ENCODE measurements at places on chromosomes 4 and X.

DNA sequence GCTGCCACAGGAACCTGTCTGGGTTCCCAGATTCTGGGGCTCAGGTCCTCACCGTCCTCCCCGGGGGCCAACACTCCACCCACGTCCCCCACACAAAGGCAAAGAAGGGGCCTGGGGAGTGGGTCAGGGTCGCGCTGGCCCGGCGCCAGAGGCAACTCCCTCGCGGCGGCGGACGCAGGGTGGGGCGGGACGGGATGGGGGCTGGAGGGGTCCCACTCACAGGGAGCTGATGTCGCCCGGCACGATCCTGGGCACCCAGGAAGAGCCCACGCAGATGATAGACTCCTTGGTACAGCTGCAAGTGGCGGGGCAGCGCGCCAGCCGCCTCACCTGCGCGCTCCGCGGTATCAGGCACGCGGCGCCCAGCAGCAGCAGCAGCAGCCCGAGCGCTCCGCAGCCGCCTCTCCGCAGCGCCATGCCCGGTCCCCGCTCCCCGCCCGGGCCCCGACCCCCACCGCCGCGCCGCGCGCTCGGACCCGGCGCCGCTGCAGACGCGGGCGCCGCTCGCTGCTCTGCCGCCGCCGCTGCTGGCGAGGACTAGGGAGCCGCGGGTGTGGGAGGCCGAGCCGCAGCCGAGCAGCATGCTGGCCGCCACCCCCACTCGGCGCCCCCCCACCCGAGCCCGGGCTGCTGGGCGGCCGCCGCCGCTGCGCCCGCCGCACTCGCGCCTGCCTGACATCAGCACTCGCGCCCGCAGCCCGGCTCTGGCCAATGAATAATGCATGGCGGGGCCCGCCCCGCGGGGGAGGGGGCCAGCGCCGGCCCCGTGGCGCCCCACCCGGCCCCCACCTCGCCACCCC is at the start of gene LGI2:
LGI2 (minus strand) TSS at position 670 of the 800 bp plus-strand sequence; CDS start at position 417, 253 bp downstream.
- no peak for DNase-seq

GRCh38 chr4:25635501-25635900 is 20.1 kb upstream of the SLC34A2 start:
- no peak for DNase-seq

DNA sequence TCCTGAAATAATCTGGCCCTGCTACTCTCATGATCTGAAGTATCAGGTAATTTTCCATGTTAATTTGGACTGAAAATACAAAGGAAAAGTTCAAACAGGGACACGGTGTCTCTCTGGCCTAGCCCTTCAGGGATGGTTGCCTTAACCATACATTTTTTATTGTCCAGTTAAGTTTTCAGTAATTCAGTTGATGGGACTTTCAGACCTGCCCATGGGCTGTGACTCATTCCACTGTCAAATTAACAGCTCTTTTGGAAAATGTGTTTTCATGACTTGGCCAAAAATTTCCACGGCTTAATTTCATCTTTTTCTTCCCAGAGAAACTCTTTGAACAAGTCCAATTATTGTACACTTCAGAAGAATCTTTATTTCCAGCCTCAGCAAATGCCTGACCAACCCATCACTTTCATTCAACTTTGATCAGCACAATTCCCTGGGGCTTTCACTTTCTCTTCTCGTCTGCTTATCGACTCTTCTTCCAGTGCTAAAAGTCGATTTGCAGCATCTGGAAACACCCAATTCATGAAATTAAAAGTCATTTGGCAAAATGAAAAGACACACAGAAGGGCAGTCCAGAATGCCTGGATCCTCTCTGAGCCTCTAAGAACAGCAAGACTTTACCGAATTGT is 293.9 kb downstream of the RAB28 start:
- DNase-seq, result no peak

DNA sequence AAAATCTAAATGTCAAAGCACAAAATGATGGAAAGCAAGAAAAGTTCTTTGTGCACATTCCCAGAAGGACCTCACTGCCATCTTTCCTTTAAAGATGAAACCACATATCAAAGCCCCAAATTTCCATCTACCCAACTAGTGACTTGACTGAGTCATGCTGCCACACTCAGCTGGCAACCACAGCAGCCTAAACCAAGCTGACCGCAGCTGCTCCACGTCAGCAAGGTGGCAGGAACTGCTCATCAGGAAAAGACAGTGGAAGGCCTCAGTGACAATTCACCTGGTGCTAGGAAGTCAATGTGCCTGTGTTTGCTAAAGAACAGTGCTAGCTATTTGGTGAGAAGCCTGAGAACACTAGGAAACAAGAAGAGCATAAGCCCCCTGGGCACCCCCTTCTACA is 26.1 kb downstream of the ACOX3 start:
- DNase-seq, result peak; percentile 33

DNA sequence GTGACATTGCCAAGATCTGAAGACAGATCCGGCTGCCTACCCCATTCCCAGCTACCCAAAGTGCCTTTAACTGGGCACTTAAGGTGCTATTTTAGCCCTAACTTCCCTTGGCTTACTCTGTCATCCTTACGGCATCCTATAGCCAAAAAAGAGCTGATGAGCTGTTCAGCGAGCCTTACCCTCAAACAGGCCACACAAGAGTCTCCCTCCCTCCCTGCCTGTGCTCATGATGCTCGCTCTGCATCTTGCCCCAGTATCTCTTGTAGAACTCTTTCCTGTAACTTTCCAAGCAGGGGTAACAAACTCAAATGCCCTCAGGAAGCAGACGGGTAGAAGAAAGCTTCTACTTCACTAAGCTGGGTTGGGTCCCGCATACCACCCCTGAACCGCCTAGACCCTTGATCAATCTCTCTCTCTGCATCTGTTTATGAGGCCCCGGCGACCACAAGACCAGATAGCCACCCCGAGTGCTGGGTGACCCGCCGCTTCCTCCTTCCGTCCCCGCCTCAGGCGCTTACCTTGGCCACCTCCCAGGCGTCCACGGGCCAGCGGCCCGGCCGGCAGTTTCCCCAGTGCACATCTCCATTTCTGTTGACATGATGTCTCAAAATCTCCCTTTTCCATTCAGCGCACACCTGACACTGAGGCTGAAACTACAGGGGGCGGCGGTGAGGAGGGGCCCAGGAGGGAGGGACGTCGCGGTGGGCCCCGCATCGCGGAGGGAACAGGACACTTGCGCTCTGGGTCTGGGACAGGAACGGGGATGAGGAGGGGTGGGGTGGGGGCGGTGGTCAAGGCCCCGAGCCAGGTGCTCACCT is 663 bp downstream of the CXorf38 start:
- DNase-seq, result peak; percentile 9
